Suprapubic skin (tissue), 4 donors: ENCODE measurements at places on chromosomes 12 and 14.

DNA sequence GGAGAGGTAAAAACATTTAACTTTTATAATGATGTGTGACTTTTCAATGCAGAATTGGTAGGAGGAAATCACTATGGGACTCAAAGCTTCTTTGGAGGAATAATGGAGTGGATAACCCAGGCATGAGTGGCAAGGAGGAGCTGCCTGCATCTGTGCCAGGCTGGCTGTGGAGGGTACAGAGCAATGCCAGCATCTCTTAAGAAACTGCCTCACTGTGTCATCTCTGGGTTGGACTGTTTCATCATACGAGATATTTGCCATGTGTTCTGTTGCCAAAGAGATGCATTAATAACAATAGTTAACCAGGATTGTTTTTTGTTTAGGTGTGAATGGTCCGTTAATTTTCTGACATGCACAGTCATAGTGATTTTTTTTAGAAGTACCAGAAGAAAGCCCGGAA lies 183.7 kb upstream of the NTF3 start:
- no peak for DNase-seq

DNA sequence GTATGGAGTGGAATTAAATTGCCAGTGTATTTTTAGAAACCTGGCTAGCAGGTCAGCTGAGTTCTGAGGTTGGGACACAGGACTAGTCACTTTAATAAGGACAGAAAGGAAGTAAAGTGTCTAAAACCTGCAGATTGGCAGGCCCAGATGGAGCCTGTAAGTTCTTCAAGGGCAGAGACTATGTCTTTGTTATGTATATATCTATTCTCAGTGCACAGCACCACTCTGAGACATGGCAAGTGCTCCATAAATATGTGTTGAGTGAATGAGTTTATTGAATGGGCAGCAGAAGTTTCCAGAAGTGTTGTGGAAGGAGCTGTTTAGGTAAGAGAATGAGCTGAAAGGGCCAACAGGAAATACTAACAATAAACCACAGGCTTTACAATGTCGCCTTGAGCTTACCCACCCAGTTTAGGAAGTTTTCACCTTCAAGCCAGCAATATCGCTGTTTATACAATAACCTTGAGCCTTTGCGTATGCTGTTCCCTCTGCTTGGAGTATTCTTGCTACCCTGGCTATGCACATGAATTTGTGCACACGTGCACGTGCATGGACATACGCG lies 109.5 kb upstream of the TMPO start:
- DNase-seq, result no peak

DNA sequence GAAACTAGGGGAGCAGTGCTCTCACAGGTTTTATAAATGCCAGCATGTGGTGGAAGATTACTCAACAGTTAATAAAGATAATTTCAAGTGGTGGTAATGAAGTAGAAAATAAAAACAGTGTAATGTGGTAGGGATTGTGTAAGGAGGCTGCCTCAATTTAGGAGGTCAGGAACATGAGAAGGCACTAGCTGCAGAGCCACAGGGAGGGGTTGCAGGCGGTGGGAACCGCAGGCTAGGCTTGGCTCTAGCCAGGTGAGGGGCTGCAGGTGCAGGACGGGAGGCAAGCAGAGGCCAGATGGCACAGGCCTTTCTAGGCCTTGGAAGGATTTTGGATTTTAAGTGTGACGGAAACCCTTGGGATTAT lies 768 bp downstream of the METTL25 start:
- no peak for DNase-seq

- DNase-seq, result no peak
Measured at GRCh38 chr14:75049731-75050201, 1.5 kb downstream of the MLH3 start.

DNA sequence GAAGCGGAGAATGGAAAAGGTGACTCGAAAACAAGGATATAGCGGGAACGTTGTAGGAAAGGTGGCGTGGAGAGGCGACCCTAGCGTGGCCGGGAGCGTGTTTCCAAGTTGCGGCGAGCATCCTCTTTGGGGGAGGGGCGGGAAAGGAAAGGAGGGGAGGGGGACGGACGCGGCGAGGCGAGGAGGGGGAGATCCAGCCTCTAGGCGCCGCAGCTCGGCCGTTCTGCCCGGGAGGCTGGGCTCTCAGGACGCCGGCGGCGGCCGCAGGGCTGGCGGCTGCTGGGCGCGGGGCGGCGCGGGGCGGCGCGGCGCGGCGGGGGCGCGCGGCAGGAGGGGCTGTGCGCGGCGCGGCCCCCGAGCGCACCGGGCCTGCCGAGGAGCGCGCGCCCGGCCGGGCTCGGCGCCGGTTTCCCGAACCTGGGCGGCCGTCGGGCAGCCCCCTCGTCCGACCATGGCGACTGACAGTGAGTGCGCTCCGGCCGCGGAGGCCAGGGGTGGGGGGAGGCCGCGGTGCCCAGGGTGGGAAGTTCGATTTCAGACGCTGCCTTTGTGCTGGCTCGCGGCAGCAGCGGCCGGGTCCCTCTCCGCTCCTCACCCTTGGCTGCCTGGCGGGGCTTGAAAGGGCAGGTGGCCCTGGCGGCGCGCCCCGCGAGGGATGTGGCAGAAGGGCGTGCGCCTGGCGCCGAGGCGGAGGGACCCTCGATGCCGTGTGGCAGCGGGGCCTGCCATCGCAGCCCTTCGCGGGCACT lies 50.3 kb downstream of the SNAPC1 start:
- no peak for DNase-seq

DNA sequence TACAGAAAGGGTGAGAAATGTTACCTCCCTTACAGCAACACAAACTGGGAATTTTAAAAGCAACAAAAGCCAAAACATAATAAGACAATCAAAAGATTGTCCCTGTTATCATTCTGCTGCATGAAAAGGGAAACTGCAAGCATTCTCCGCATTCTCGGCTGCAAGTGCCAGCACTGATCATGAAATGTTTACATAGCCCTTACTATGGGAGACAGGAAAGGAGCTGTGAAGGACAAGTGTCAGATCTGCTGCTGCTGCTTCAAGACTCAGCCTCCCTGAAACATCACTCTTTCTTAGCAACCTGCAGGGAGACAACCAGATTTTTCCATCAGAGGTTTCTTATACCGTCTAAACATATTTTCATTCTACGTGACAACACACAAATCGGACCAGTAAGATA lies 20.1 kb downstream of the DENND5B start:
- DNase-seq, result no peak

GRCh38 chr12:45247589-45247988 lies 31.7 kb downstream of the ANO6 start:
- no peak for DNase-seq

DNA sequence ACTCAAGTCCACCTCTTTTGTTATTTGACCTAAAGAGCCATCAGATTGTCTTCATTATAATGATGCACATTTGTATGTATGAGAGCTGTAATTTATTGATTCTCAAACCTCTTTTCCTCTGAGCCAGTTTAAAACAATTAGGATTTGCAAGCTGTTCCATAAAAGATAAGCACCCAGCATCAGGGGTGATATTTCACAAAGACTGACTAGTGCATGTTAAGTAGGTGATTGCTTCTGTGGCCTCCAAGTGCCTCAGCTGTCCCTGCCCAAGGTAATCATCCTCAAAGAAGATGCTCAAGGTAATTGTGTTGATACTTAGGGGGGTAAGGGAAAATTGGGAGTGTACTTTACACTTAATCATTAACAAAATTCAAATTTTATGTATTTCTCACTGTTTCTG lies 18.2 kb downstream of the CEP128 start:
- no peak for DNase-seq

- DNase-seq, result no peak
Measured at GRCh38 chr14:70527501-70528105, 7.2 kb downstream of the ADAM20 start.

- no peak for DNase-seq
Measured at GRCh38 chr12:105831372-105831771, 307.4 kb downstream of the NUAK1 start.

DNA sequence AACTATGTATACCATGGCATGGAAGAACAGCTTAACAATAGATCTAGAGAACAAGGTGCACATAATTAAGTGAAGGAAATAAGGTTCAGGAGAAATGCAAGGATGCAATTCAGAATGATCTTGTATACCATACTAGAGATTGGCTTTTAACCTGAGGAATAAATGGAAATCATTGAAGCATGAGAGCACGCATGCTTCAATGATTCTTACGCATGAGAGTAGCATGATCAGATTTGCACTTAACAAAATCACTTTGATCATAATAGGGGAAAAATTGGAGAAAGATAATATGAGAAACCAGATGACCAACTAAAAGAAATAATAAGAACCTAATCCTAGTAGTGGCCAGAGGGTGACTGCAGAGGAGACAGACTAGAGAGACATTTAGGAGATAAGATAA lies 133.3 kb upstream of the FSCB start:
- DNase-seq, result no peak

- no peak for DNase-seq
Measured at GRCh38 chr14:75941030-75941429, 40.8 kb downstream of the TGFB3 start.

GRCh38 chr14:69877492-69877891 lies 1.7 kb upstream of the SMOC1 start:
- DNase-seq, result no peak

- no peak for DNase-seq
Measured at GRCh38 chr14:55936691-55937090, 181.5 kb upstream of the PELI2 start.

DNA sequence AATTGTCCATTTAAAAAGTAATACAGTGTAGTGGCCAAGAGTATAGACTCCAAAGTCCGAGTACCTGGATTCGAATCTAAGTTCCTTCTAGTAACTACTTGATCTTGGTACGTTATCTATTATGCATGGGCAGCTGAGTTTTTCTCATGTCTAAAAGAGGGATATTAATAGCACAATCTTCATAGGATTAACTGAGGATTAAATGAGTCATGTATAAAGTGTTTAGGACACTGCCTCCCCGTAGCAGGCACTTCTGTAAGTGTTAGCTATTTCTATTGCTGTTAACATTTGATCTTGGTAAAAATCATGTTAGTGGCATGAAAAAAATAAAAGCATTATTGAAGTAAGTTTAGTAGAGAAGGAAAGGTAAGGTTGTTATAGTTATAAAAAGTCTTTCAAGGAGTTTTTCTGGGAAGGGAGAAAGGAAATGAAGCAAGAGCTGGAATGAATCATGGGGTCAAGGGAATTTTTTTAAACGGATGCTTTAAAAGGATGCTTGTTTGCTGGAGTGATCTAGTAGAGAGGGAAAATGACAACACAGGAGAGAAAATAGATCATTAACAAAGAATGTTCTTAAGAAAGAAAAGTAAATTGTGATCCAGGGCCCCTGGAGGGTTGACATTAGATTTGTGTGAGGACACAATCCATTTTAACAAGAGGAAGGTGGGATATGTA lies 502.2 kb upstream of the USP15 start:
- no peak for DNase-seq

- DNase-seq, result peak; percentile 32
Measured at GRCh38 chr14:72618424-72618823, 275.5 kb downstream of the DPF3 start.

DNA sequence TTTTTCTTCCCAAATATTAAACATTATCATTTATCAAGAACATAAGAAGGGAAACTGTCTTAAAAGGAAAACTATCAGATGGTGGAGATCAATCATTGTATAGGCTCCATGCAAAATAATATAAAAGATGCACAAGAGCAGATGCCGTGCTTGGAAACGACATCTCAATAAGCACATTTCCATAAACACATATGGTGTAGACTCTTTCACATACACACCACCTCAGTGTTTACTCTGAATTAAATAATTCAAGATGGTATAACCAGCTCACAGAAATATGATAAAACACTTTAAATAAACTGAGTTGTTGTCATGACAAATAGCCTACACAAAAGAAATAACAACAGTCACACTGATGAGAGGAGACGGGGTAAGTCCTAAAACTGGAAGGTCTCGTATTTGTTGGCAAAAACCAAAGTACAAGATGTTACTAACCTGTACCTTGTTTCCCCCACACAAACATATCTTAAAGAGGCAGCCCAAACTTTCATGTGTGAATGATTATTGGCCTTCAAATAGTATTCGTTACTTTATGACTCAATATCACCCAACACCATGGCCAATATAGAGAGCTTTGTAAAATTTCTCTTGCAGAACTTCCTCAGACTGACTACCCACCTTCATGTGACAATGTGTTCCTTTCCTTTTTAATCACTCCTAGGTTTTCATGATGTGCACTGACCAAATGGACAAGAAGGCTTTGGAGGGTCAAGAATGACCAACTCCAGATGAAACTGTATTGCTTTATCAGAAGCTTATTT lies 48.6 kb upstream of the TMPO start:
- DNase-seq, result no peak
